ENCODE measurements at places on chromosomes 2 and 18.
A peak's percentile ranks its signal among the peaks of the same experiment; 100 is the strongest.

DNA sequence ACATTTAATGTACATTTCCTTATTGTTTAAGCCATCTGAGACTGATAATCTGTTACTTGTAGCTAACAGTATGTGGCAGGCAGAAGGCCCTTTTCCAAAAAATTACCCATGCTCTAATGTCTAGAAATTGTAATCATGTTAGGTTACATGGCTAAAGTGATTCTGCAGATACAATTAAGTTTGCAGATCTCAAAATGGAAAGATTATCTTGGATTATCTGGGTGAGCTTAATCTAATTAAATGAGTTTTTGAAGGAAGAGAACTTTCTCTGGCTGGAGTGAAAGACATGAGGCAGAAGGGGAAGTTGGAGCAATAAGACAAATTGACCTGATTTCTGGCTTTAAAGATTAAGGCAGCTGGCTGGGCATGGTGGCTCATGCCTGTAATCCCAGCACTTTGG is 76.3 kb downstream of the MBD2 start:
- no peak for DNase-seq

GRCh38 chr2:70817284-70817954 is 3.0 kb downstream of the CLEC4F start:
- DNase-seq, result no peak

DNA sequence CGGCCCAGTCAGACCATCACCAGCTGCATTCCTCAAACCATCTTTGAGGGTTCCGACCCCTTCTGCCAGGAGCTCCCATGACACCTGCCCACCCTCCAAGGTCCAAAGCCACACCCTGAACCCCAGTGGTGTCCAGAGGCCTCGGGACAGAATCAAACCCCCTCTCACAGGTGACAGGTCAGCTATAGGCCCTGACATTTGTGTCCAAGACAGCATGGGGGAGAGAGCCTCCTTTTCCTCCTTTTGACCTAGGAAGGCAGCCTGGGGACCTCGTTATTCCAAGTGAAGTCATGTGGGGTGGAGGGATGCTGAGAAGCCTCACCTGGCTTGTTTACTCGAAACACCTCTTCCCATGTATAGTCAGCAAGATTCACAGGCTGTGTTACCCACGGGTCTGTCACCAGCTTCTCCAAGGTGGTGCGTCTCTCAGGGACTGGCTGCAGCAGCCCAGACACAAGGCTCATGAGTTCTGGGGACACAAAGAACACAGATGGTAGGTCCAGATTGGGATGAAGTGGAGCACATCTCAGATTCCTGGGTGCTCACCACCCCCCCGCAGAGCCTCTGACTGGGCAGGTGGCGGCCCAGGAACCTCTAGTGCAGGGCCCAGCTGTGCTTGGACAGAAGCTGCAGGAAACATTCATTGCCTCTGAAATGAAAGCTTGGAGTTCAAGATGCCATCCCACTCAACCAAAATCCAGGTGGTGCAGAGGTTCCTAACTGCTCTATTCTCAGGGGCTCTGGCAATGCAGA is 5.1 kb upstream of the MTERF4 start:
- DNase-seq, result no peak

DNA sequence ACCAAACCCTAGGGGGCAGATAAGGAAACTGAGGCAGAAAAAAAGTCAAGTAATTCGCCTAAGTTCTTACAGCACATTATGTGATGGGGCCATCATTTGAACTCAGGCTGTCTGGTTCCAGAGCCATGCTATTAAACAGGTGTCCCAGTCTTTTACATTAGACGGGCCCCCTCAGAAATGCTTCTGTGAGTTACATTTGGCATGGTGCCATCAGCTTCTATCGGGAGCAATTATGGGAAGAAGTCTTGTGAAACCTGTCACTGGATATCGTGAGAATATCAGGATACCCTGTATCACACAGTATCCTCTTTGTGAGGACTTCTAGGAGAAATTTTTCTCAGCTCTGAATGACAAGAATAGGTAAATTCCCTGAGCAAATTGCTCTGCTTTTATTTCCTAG is 143.7 kb upstream of the NOSTRIN start:
- no peak for DNase-seq

DNA sequence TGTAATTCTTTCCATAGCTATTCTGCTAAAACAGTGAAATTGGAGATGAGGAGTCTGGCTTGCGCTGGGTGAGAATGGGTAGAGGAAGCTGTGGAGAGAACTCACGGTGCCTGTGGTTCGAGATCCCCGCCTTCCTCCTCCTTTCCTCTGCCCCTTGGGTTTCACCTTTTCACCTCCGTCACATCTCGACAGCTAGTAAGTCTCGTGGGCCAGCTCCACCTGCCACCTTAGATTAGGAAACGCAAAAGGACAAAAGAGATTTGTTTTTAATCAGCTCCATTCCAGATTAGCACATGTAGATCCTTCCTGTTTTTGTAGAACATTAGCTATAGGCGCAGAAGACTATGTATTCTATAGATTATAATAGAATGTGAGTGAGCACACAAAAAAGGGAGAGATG is 20.6 kb downstream of the TRIB2 start:
- no peak for DNase-seq

- DNase-seq, result no peak
Measured at GRCh38 chr18:23712445-23712844, 23.2 kb downstream of the LAMA3 start.

- DNase-seq, result no peak
Measured at GRCh38 chr2:15391751-15392150, 169.4 kb downstream of the NBAS start.

DNA sequence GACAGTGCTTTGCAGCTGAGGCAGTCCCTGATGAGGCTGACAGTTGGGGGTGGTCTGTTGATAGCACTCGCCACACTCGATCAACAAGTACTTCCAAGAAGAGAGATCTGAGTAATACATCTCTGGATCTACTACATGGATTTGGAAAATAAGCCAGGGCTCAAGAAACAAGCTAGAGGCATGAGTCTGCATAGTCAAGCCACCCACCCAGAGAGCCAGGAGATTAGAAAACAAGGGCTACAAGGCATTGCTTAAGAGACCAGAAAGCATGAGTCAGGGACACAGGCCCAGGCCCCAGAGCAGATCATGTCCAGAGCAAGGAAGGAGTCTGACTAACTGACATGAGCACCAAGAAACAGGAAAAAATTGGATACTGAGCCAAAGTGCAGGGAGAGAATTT is 196.9 kb upstream of the CWC22 start:
- DNase-seq, result peak; percentile 32

- DNase-seq, result no peak
Measured at GRCh38 chr2:97714084-97714949, 941 bp downstream of the ZAP70 start.

DNA sequence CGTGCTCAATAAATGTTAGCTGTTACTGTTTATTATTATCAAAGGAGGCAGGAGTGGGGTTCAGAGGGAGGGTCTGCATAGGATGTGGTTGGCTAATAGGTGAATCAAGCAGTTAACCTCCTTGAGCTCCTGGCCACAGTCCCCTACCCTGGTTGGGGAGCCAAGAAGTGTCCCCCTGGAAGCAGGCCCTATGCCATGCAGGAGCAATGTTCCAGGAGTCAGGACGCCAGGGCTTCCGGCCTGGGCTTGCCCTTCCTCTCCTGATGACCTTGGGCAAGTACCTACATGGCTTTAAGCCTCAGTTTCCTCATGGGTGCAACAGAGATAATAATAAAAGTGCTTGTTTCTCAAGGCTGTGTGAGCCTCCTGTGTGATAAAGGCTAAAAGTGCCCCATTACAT is 84.9 kb downstream of the DYSF start:
- no peak for DNase-seq

DNA sequence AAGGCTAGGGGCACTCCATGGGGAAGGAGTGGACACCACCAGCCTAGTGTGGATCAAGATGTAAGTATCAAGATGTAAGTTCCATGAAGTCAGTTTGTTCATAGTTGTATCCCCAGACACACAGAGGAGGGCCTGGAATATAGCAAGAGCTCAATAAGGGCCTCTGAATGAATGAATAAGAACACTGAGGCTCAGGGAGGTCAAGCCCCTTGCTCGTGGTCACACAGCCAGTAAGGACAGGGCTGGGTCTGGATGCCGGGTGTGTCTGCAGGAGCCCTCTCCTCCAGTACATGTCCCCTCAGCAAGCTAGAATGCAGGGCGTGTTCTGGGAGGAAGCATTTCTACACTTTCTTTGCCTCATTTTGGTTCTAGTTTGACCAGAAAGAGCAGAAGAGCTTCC is 2.9 kb downstream of the RUFY4 start:
- DNase-seq, result no peak

- no peak for DNase-seq
Measured at GRCh38 chr2:216845426-216845825, 14.4 kb downstream of the TNP1 start.

- peak; percentile 45 for DNase-seq
Measured at GRCh38 chr2:11357428-11357972, 13.1 kb upstream of the ROCK2 start.

DNA sequence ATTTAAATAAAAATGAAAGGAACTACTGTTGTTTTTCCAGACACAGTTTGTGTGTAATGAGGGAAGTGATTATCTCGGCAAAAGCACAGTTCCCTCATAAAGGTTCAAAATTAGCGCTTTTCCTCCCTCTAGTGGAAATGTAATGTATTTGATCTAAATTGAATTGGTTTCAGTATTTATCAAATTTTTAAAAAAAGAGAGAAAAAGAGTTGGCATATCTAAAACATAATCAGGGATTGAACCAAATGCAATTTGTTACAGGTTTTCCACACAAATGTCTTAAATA is 37.5 kb downstream of the CMPK2 start:
- peak; percentile 74 for DNase-seq

DNA sequence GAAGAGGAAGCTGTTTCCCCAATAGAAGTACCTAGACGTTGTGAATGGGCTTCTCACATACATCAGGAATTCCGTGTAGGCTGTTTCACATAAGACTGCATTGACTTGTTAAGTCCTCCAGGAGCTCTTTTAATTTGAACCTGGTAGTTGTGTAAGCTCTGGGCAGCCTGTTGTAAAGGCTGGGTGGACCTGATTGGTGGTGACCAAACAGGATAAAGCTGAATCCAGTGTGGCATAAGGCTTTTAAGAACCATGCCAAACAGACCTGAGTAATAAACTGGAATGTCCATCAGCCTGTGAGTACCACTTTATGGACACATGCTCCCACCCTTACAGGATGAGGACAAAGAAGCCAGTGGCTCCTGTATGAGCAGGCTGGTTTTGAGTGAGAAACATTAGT is 24.1 kb downstream of the RMND5A start:
- no peak for DNase-seq
